ENCODE measurements at places on chromosomes 5 and 9.

DNA sequence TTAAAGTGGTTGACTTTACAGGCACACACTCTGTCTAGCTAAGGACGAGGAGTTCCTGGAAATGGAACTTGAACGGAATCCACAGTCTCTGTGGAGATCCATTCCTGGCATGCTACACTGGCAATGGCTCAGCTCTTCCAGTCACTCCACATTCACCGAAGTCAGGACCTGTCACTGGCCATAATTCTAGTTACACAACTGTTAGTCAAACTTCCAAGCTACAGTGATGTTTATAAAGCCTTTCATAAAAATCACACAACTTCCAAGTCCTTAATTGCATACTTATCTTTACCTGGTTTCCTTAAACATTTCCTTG, 15.7 kb downstream of the CDC14B start:
- DNase-seq, result no peak

DNA sequence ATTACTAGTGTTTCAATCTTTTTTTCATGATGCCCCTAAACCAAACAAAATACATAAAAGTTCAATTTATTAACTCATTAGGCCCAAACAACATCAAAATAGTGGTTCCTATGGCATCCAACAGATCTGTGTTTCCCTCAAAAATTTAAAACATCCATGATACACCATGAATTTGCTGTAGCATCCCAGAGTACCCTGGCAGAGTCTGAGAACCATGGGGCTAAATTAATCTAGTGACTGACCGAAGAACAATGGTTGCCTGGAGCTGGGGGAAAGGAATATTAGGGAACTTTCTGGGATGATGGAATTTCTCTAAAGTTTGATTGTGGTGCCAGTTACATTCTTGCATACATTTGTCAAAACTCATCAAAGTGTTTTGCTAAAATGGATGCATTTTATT, 79.5 kb upstream of the TRIO start:
- DNase-seq, result no peak

- no peak for DNase-seq
Observed at GRCh38 chr9:134995792-134996120, 78.0 kb upstream of the FCN1 start.

DNA sequence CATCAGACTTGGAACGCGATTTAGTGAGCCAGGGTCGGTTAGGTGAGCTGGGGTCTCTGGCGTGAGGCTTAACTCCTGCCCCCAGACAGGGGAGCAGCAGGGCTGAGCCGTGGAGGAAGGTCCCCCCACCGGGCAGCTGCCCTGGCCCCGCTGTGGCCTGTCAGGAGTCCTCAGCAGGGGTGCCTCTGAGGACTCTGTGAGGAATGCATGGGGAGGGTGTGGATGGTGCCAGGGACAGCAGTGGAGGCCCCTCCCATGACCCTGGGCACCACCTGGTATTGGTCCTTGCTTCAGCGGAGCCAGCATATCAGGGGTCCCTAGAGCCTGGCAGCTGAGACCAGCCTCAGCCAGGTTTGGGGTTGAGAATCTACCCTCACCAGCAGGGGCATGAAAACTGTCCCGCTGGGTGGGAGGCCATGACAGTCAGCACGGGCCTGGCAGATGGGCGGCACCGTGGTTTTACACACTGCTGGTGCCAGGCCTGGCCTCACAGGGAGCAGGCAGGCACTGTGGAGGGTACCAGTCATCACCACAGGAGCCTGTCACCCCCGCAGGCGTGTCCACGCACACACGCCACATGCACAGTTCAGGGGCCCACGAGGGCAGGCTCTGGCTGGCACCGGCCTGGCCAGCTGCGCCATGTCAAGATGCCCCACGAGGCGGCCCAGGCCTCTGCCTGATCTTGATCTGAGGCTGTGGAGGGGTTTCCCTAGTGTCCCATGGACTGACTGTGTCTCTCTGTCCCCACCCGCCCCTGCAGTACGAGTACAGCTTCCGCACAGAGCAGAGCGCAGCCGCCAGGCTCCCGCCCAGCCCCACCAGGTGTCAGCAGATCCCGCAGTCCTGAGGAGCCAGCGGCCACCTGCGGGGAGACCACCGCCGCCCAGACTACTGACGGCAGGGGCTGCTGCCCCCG, 111.1 kb upstream of the LMX1B start:
- no peak for DNase-seq

DNA sequence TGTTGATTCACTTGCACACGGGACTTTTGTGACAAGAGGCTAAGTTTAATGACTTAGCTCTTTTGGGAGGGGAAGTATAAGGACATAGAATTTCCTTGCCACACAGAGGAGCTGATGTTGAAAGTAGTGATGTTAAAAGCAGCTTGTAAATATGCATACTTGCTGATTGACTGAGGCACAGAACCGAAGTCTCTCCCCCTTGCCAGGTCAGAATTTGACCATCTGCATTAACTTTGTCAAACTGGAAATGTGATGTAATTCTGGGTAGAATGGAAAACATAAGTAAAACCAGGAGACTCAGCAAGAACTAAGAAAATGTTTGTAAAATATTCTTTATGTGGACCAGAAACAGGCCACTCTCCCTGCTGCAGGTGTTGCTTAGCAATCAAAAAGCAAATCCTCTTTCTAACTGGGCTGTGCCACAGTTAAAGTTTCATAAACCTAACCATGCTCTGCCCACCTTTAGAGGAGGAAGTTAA, 284.2 kb downstream of the NR3C1 start:
- DNase-seq, result no peak

Measured in CD4-positive, alpha-beta T cell treated with Interleukin-17A for 1 hour (primary cell).